ENCODE measurements at places on chromosomes 3 and 15.

DNA sequence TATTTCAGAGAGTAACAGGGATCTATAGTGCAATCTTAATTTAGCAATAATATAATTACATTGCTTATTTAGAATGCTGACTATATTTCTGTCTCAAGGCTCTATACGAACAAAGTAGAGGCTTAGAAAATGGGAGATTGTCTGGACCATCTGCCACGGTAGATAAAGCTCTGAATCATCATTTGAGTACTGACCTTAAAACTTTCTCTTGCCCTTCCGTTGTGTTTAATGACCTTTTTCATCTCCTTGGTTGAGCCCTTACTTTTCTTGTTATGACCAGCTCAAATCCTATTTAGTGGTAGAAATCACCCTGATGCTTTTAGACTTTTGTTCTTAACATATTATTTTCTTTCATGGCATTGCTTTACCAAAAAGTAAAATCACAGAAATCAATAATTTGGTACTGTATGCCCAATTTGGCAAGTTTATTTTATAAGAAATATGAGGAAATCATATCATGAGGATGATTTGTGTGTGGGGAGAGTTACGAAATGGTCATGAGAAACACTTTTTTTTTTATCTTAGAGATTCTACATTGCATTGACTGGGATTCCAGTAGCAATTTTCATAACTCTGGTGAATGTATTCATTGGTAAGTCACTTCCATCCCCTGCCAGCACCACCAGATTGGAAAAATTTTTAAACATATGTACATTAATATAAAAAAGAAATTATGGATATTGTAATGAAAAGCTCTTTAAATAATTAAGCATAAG is 11.0 kb downstream of the NDUFB5 start:
- no peak for DNase-seq

GRCh38 chr3:111590143-111590491 is 5.0 kb downstream of the ZBED2 start:
- DNase-seq: no peak

- no peak for DNase-seq
Measured at GRCh38 chr3:52756141-52756540, 14.6 kb downstream of the NEK4 start.

DNA sequence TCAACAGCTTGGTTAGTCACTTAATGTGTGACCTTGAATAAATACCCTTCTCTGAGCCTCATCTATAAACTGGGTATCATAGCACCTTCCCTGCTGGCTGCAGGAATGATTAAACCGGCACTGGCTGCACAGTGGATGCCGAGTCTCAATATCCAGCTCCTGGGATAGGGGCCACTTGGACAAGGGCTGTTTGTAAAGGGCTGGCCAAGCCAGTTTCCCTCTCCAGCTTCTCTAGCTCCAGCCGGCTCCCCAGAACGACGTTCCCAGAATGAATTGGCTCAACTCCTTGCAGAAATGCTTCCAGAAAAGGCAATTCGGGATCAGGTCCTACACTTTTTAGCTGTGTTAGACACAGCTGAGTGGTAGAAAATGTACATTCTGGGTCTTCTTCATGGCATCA is 58.8 kb downstream of the LSM3 start:
- DNase-seq: no peak

- no peak for DNase-seq
Measured at GRCh38 chr3:153103406-153103945, 58.5 kb upstream of the RAP2B start.

GRCh38 chr3:42014921-42015533 is 53.1 kb upstream of the ULK4 start:
- peak; percentile 38 for DNase-seq

GRCh38 chr15:50652671-50653070 is 33.9 kb downstream of the TRPM7 start:
- DNase-seq: no peak

DNA sequence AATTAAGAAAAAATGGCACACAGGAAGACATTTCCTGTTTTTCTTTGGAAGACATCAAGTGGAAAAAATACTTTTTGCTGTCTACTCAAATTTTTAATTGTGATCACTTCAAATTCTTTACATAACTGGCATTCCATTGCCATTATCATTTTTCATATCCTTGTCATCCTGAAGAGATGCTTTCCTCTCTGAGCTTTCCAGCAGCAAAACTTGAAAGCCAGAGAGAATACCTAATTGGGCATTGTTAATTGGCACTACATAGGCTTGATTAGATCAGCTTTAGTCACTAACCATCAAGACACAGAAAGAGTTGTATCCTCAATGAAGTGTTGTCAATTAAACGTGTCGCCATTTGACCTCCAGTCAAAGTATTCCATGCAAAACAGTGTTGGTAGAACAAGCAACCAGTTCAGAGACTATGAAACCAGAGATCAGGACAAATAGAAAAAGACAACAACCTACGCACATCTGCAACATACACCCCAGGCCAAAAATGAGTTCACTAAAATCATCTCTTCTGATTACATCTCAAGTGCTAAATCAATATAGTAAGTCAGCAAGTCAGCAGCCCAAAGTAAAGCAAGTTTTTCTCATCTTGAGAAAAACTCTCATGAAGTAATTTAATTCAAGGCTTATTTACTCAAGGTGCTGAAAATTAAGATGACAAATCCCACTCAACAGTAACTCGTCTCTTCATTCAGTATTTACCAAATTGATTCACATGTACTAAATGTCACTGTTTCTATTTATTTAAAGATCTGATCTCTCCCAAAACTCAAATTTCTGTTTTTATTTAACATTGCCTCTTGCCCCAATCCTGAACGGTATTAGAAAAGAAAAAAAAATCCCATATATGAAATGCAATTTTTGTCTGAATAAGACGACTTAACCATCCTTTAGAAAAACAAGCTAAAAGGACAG is 123.0 kb downstream of the SUCLG2 start:
- no peak for DNase-seq

DNA sequence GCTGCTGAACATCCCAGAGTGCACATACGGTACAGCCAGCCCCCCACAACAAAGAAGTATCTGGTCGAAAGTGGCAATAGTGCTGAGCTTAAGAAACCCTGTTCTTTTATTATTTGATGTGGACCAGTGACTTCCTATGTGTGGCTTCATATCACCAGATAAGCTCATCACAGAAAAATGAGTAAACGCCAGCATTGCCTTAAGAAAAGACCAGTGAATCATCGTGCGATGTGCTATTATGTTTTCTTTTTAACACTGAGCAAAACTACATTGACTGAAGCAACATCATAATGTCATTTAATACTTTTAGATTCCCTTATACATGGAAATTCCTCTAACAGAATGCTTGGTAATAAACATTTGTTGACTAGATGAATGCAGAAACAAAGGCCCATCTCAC is 45.2 kb upstream of the ARRDC4 start:
- no peak for DNase-seq

DNA sequence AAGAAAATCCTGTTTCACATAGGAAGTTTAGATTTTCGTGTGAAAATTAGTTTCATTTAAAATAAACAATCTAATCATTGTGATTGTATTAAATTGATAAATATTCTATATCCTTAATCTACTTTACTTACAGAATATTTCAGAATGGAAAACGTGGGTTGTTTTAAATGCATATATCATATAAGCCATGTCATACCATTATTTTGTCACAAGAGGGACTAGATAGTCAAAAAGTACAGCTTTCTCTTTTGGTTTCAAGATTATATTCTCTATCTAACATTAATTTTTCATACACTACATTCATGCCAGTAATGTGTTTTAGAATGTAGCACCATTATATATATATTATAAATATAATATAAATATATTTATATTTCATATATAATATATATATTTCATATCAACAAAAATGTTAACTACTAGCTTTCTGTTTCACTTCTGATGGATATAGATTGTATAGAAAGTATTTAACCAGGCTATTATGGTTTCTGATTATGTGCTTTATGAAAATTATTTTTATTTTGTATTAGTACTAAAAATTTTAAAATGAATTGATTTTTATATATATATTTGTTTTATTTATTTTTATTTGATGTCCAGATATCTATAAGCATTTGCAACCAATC is 45.3 kb downstream of the OSTN start:
- no peak for DNase-seq

DNA sequence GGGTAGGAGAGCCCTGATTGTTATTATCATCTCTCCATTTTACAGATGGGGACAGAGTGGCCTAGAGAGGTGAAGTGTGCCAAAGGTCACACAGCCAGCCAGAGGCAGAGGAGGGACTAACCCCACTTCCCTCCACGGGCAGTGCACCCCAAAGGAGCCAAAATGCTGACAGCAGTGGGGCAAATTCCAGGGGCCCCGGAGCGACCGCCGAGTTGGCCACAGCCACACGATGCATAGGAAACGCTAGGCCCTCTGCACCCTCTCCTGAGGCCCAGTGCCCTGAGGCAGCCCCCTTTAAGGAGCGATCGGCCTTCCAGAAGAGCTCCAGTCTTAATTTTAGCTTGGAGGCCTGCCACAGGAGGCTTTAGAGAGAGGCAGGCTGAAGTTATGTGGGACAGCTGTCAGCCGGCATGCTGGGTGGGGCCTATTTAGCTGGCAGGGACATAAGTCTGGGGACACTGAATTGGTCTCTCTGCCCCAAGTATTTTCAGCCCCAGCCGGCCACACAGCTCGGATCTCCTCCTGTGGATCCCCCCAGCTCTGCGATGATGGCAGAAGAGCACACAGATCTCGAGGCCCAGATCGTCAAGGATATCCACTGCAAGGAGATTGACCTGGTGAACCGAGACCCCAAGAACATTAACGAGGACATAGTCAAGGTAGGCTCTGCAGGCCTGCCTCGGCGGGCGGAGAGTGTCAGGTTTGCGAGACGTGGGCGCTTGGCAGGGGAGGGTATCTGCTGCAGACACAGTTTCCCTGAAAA is at the start of gene CAV3:
TSS of gene CAV3 (plus strand) at position 471 of the 763 bp plus-strand sequence. CDS start at position 546, 75 bp downstream.
- DNase-seq: no peak

DNA sequence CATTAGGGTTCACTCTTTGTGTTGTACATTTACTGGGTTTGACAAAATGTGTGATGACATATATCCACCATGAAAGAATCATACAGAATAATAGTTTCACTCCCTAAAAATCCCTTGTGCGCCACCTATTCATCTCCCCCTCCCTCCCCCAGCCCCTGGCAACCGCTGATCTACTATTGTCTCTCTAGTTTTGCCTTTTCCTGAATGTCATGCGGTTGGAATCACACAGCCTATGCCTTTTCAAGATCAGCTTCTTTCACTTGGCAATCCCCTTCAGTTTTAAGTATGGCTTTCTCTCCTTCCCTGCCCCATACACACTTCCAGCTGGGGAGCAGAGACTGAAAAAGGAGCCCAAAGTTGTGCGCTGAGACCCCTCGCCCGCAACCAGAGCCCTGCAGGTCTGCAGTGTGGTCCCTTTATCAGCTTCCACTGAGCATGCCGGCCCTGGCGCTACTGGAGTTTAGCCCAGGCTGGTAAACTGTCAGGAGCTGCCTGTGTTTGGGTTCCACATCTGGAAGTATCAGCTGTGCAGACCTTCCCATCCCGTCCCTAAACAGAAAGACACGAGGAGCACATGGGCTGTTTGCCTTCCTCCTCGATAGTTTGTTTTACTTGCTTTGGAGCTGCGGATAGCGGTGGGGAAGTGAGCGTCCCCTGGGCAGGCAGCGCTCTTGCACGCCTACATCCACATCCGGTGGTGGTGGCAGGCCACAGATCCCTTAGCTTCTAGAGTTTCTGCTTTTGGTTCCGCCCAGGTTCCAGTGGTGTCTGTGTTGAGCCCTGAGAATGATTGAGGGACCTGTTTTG is 12.3 kb downstream of the BOC start:
- DNase-seq: peak; percentile 65

DNA sequence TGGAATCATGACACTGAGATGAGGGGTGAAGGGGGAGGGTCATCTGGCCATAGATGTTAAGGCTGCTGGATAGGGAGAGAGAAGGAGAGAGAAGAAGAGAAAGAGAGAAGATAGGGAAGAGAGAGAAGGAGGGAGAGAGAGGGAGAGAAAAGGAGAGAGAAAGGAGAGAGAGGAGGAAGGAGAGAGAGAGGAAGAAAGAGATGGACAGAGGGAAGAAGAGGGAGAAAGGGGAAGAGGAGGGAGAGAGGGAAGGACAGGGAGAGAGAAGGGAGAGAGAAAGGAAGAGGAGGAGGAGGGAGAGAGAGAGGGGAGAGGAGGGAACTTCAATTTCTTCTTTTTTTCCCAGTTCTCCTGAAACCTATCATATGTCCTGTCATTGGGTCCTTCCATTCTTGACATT is 15.1 kb upstream of the RBP1 start:
- DNase-seq: no peak

GRCh38 chr3:72657666-72658065 is 190.6 kb downstream of the SHQ1 start:
- peak; percentile 29 for DNase-seq

DNA sequence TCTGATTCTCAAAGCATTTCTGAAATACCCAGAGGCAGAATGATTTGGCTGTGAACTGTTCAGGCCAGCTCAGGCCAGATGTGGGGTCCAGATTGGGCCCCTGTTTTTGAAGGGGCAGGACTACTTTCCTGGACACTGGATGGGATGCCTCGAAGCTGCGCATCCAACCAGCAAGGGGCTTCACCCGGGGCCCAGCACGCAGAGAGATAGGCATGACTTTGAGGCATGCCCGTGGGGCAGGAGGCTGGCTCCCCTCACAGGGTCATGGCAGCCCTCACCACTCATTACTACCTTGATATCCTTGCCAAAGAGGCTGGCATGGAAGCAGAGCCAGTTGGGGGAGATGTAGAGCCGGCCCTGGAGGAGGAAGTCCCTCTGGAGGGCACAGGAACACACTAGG is 30.1 kb downstream of the GRAMD2A start:
- DNase-seq: no peak

GRCh38 chr3:194592798-194593752 is 40.1 kb downstream of the TMEM44 start:
- DNase-seq: no peak

- no peak for DNase-seq
Measured at GRCh38 chr3:71218508-71218907, 365.0 kb downstream of the FOXP1 start.

GRCh38 chr3:154718053-154718452 is 288.1 kb upstream of the GPR149 start:
- DNase-seq: no peak

- DNase-seq: no peak
Measured at GRCh38 chr3:46049093-46049492, 21.8 kb upstream of the XCR1 start.

GRCh38 chr3:127987309-127987995 is 64.8 kb upstream of the SEC61A1 start:
- no peak for DNase-seq

GRCh38 chr3:8761866-8762265 is 7.5 kb downstream of the OXTR start:
- DNase-seq: no peak

GRCh38 chr15:101033801-101034200 is 114.6 kb downstream of the LRRK1 start:
- no peak for DNase-seq

DNA sequence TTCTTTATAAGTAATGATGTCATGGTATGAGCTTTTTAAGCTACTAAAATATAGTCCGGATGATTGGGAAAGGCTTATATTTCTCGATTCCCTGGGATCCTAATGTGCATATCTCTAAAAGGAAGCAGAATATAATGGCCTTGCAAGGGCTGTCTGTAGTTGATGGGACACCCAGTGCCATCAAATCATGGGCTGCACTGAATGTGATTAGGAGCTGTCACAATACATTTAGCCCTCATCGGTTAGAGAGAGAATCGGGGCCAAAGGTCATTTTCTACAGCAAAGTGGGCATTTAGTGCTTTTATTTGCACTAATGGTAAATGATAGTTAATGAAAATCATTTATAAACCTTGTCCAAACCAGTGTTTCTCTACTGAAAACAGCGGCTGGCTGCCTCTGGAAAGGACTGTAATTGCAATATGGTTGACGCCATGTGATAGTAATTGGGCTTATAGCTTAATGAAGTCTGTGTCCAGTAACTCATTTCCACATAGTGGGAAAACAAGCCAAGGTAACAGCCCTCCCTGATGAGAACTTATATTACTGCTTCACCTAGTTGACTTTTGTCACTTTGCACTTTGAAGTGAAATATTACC is 265.0 kb upstream of the AZI2 start:
- no peak for DNase-seq
